AG04450 (cell line): ENCODE measurements at places on chromosomes 4 and X. TPM values are rescaled to one million over a fixed set of nuclear protein-coding genes. Genes with fewer than 3 reads are reported as not detected.

Gene BMP3
- 0.11 and 0.15 TPM in 2 replicates for polyA plus RNA-seq

Gene LIMCH1
- 0.71 and 1.1 TPM in 2 replicates for polyA plus RNA-seq

Gene MAGEC2
- not detected in 2 replicates for polyA plus RNA-seq

Gene CCDC158
- polyA plus RNA-seq: not detected in 2 replicates

Gene FAM120C
- 4.2 and 4.7 TPM in 2 replicates for polyA plus RNA-seq
